ENCODE measurements at places on chromosomes 5 and 9. TPM values are rescaled to one million over a fixed set of nuclear protein-coding genes. Genes with fewer than 3 reads are reported as not detected.

GRCh38 chr9:110160123-110160522 is 47.8 kb downstream of the C9orf152 start:
- H3K27ac ChIP-seq, result no peak overlapping the region
- peaks cover 25% of the 10 kb centered on the region for H3K4me1 ChIP-seq
- H3K27me3 ChIP-seq, result no peaks in the 10 kb centered on the region
- no peaks in the 10 kb centered on the region for H3K36me3 ChIP-seq
- no peak for DNase-seq

GRCh38 chr9:74942801-74943200 is 9.9 kb downstream of the C9orf40 start:
- no peak overlapping the region for H3K27ac ChIP-seq
- DNase-seq, result no peak
- no peak overlapping the region for H3K4me3 ChIP-seq

GRCh38 chr5:112996830-112997374 is 20.3 kb downstream of the DCP2 start:
- H3K36me3 ChIP-seq, result peaks cover 23% of the 10 kb centered on the region
- H3K27me3 ChIP-seq, result no peaks in the 10 kb centered on the region
- DNase-seq, result no peak
- peaks cover 4% of the 10 kb centered on the region for H3K4me1 ChIP-seq

Gene HTR4
- total RNA-seq, result 3.1 TPM

Gene SLC46A2
- total RNA-seq, result not detected

DNA sequence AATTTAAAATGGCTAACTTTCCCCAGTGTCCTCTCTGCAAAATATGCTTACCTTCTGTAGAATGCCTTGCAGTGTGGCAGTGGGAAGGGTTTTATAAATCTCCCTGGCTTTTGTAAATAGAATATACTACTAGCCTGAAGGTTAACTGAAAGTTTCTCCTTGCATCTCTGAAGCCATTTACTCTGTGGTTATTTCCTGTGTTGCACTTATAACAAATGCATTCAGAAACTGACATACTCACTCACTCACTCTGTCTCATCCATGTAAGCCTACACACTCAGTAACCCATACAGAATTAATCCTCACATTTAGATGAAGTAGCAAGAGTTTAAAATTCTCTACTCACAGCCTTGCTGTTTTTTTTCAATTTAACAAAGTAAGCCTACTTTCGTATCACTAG is 87.1 kb upstream of the SH3GL2 start:
- no peak overlapping the region for H3K4me3 ChIP-seq
- no peaks in the 10 kb centered on the region for H3K4me1 ChIP-seq
- no peaks in the 10 kb centered on the region for H3K36me3 ChIP-seq
- H3K27me3 ChIP-seq, result no peaks in the 10 kb centered on the region

DNA sequence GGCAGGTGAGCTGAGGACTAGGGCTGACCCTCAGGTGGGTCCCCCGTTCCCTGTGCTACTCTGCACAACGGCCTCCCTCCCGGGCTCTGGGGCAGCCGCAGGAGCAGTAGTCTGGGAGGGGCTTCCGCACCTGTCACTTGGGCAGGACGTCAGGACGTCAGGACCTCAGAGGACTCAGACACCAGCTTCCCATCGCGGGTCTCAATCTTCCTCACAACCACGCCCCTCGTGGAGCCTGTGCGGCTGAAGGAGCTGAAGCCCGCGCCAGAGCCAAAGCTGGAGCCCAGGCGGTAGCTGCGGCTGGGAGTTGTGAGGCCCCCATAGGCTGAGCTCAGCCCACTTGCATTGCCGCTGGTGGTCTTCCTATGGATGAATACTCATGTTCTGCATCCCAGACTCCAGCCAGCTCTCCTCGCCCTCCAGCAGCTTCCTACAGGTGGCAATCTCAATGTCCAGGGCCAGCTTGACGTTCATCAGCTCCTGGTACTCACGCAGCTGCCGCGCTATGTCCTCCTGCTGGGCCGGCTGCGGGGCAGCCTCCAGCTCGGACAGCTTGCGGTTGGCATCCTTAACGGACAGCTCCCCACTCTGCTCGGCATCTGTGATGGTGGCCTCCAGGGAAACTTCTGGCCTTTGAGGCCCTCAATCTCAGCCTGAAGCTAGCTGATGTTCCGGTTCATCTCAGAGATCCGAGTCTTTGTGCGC is 381.4 kb upstream of the RGMB start:
- H3K4me3 ChIP-seq, result no peak overlapping the region
- no peaks in the 10 kb centered on the region for H3K4me1 ChIP-seq
- H3K27ac ChIP-seq, result no peak overlapping the region
- no peaks in the 10 kb centered on the region for H3K36me3 ChIP-seq

- H3K36me3 ChIP-seq, result no peaks in the 10 kb centered on the region
- no peaks in the 10 kb centered on the region for H3K27me3 ChIP-seq
- no peak overlapping the region for H3K4me3 ChIP-seq
- no peak for DNase-seq
- H3K27ac ChIP-seq, result no peak overlapping the region
- H3K4me1 ChIP-seq, result no peaks in the 10 kb centered on the region
Measured at GRCh38 chr5:94595281-94595840, 23.0 kb downstream of the KIAA0825 start.

Gene CPEB4
- total RNA-seq, result 66.2 TPM

DNA sequence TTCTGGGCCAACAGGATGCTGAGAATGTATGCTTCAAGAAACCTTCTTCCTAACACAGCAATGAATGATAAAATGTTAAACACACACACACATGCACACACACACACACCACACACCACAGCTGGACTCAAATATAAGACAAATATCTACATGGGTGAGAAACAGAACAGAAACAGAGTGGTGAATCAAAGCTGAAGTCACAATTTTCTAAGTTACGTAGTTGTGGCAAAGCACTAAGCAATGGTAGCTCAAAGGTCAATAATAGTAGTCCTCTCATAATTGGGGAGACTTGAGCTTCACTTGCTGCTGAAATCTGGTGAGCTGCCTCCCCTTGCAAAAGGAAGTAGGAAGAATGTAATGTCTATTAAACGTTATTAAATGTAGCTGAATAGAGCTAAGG is 33.7 kb upstream of the ITGA1 start:
- H3K27ac ChIP-seq, result no peak overlapping the region
- peaks cover 5% of the 10 kb centered on the region for H3K4me1 ChIP-seq
- no peak for DNase-seq
